NCI-H1694 treated with DMSO at 0.1 percent for 48 hours (cell line): ENCODE measurements at places on chromosomes 12 and 14.

- no peak for DNase-seq
Observed at GRCh38 chr12:75859868-75860267, 171.7 kb downstream of the PHLDA1 start.

GRCh38 chr12:9147461-9147860 lies 31.7 kb upstream of the A2M start:
- DNase-seq, result no peak

DNA sequence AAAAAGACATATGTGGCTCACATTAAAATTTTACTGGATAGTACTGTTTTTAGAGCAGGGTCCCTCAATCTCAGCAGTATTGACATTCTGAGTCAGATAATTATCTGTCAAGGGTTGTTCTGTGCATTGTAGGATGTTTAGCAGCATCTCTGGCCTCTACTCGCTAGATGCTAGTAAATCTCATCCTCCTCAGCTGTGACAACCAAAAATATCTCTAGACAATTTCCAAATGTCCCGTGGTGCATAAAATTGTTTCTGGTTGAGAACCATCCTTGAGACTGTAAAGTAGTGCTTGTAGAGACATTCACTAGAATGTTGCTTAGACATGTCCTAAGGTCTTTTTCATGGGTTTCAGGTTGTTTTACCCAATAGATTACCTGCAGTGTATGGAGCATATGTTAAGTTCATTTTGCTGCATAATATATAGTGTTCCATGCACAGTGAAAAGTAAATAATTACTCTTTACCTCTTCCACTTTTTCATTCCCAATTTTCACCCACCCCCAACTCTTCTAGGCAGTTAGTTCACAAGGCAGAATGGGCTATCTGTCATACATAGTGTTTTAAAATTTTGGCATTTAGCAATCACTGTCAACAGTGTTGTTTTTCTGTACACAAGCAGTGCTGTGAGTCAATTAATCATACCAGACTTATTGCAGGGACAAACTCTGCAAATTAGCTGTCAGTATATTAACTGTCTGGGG lies 200.2 kb upstream of the SLC38A2 start:
- no peak for DNase-seq

GRCh38 chr14:90087433-90087832 lies 25.6 kb downstream of the KCNK13 start:
- DNase-seq, result no peak

GRCh38 chr12:104974626-104975290 lies 11.4 kb upstream of the NOPCHAP1 start:
- no peak for DNase-seq

GRCh38 chr12:116196752-116197718 lies 80.5 kb downstream of the MED13L start:
- no peak for DNase-seq

DNA sequence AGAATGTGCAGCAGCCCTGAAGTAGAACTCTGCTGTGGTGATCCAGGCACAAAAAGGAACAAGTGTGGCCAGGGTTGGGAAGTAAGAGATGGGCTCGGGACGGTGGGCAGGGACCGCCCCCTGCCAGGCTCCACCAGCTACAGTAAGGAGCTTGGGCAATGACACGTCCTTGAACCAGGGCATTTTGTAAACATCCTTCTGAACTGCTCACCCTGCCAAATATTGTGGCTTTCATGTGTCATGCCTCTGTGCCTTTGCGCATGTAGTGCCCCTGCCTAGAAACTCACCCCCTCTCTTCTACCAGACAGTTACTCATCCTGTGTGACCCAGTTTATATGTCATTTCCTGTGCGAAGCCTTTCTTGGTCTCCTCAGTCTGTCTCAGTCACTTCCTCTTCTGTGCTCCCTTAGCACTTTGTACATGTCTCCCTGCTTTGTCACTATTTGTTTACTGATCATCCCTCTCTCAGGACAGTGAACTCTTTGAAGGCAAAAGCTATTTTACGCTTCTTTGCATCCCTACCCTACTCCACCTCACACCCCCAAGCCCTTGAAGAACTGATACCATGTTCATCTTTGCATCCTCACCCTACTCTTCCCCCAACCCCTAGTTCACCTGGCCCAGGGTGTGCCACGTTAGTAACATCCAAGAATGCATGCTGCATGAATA lies 108.9 kb upstream of the PLEKHG7 start:
- no peak for DNase-seq

DNA sequence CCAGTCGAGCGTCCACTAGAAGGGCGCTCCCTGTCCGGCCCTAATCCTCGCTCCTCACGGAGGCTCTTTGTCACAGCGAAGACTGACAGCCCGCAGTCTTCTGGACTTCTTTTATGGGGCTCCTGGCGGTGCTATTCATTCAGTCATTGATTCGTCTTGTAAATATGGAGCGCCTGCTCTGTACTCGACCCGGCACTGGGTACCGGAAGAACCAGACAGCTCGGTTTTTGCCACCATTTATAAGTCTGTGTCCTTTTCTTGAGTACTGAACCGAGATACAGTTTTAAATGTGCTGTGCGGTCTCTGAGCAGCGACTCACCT lies 570 bp downstream of the DMAC2L start:
- DNase-seq, result peak; percentile 79

GRCh38 chr12:5864972-5865371 lies 80.1 kb downstream of the ANO2 start:
- no peak for DNase-seq

- DNase-seq, result no peak
Observed at GRCh38 chr12:132163911-132164288, 19.6 kb downstream of the NOC4L start.

GRCh38 chr12:1796515-1797010 lies 23.8 kb upstream of the LRTM2 start:
- no peak for DNase-seq

DNA sequence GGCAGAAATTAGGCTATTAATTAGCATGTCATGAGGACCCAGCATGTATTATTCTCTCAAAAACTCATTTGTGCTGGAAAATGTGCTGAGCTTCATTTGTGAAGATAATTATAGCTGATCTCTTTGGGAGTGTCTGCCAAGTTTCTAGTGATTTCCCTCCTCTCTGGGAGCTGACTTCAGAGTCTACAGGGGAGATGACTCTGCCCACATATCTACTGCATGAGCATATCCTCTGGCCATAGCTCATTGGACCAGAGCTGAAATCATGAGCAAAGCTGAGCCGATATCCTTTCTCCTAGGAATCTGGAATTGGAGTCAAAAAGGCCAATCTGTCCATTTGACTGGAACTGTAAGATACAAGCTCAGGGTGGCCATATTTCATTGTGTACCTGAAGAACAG lies 5.9 kb downstream of the CCDC198 start:
- DNase-seq, result no peak

- no peak for DNase-seq
Observed at GRCh38 chr14:54664961-54665360, 98.0 kb downstream of the SAMD4A start.

DNA sequence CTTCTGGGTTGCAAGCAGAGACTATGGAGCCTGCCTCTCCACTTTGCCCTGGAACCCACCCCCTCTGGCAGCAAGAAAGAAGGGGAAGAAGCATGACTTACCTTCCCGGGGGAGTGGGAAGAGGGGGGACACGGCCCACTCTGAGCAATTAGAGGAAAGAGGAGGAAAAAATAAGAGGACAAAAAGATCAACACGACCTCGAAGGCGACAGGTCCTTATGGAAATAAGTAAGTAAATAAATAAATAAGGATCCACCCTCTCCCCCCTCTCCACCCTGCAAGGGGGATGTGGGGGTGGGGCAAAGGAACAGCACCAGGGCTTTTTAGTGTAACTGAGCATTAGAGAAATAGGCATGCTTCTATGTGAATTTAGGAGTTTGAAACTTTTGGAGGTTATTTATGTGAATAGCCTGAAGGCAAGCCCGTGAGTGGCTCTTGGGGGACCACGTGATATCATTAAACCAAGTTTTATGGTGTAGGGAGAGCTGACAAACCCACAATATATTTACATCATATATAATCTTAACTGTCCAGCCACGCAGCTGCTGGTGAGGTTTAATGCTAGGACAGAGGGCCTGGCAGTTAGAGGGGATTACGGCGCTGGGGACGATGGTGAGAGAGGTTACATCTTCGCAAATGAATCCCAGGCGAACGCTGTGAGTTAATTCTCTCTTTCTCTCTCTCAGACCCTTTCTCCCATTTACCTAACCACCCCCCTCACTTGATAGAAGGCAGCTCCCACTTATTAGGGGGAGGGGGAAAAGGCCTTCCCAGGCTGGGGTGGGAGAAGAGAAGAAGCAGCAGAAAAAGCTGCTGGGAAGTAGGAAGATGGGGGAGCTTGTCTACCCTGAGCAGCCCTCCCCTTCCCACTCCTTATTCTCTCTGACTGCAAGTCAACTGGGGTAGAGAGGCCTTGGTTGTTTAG lies 4.8 kb downstream of the HOXC5 start:
- DNase-seq, result no peak

DNA sequence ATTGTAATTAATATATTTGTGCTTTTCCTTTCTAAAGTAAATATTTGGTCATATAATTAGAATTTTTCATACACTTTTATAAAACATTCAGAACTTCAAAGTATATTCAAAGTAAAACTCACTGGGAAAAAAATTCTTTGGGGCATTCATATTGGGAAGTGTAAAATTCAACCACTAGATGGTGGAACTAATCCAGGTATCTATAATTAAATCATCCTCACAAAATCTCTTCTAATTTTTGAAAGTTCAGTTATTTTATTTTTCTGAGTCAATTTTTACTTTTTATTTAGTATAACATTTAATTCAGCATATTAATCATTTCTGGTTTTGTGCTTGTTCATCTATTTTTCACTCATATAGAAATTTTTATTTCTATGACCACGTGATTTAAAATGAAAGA lies 81.0 kb downstream of the NTS start:
- DNase-seq, result peak; percentile 20
